ENCODE measurements at places on chromosomes 5 and 9.

GRCh38 chr5:156020647-156021046 is 306.3 kb upstream of the SGCD start:
- DNase-seq: no peak

DNA sequence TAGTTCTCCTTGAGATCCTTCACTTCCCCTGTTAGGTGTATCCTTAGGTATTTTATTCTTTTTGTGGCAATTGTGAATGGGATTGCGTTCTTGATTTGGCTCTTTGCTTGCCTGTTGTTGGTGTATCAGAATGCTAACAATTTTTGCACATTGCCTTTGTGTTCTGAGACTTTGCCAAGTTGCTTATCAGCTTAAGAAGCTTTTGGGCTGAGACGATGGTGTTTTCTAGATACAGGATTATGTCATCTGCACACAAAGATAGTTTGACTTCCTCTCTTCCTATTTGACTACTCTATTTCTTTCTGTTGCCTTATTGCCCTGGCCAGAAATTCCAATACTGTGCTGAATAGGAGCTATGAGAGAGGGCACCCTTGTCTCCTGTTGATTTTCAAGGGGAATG is 609.4 kb upstream of the COX7C start:
- no peak for DNase-seq

- no peak for DNase-seq
These were observed 80.6 kb downstream of the COL23A1 start for GRCh38 chr5:178509491-178510057.

- DNase-seq: no peak
These were observed 61.5 kb upstream of the RNU6ATAC start for GRCh38 chr9:134225816-134226215.

GRCh38 chr9:103355000-103355399 is 359.9 kb downstream of the CYLC2 start:
- DNase-seq: no peak

GRCh38 chr5:132667761-132668705 is 5.8 kb upstream of the IL4 start:
- DNase-seq: no peak

DNA sequence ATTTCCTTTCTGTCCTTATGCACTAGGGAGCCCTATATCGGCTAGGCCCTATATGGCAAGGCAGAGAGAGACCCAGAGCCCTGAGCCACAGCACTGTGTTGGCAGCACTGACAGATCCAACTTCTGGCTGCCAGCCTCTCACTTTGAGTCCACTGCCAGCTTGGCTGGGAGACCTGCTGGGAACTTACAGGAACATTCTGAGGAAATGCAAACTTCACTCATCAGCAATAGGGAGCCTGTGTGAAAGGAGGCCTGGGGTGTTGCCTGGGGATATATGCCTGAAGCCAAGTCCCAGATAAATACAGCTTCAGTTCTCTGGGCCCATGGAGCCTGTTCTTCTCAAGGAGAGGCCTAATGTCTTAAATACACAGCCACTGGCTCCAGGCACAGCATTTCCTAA is 78.0 kb downstream of the ADRB2 start:
- no peak for DNase-seq

GRCh38 chr5:5957737-5958136 is 420.6 kb downstream of the MED10 start:
- DNase-seq: no peak

- no peak for DNase-seq
These were observed 76.3 kb downstream of the MACROH2A1 start for GRCh38 chr5:135322744-135323143.

GRCh38 chr5:42270771-42271170 is 152.5 kb upstream of the GHR start:
- DNase-seq: no peak

DNA sequence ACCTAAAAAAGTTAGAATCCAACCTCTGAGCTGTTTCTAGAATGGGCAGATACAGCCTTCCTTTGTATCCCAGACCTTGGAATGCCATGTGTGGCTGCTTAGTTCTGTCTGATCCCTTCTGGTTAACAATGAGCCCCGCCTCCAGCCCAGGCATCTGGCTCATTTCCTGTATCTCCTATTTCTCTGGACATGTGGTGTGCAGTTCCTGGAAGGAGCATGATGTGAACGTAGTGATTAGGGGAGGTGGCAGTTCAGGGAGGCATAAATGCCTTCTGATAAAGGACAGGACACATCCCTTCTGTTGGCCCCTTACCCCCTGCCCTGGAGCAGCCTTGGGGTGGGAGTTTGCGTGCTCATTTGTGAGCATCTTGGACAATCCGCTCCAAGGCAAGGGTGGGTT is 243.0 kb downstream of the ZSWIM6 start:
- DNase-seq: no peak

GRCh38 chr9:99533421-99533820 is 288.3 kb upstream of the NR4A3 start:
- DNase-seq: no peak

- no peak for DNase-seq
These were observed 200.8 kb downstream of the PLK2 start for GRCh38 chr5:58258984-58259684.

DNA sequence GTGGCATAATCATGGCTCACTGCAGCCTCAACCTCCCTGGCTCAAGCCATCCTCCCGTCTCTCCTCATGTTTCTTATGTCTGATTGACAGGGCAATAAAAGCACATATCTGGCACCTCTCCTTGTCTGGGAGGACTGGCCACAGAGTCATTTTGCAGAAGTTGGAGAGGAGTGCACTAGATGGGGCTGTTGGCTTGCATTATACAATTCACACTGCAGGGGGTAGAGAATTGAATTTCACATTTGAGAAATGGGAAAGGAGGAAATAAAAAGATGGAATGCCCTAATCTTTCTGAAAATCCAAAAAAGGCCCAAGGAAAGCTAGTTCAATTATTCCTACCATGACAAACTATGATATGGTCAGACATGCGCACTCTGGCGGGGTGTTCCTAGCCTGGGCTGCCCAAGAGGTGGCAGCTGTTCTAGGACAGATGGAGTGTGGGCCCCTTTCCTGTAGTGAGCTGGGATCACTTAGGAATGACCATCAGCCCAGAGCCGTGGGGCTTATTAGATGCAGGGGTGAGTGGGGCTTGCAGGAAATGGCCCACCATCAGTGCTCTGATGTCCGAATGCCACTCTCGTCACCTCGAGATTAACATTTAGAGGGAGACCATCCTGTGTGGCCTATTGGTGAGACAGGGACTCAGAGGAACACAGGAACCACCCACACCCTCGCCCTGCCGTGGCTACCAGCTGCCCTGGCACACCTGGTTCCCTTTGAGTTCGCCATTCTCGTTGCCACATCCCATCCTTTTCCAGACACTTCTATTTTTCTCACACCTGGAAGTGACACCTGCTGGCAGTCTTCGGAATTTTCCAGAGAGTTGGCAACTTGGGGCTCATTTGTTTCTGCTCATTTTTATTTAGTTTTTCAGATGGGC is 21.8 kb upstream of the ANKRD18A start:
- no peak for DNase-seq

DNA sequence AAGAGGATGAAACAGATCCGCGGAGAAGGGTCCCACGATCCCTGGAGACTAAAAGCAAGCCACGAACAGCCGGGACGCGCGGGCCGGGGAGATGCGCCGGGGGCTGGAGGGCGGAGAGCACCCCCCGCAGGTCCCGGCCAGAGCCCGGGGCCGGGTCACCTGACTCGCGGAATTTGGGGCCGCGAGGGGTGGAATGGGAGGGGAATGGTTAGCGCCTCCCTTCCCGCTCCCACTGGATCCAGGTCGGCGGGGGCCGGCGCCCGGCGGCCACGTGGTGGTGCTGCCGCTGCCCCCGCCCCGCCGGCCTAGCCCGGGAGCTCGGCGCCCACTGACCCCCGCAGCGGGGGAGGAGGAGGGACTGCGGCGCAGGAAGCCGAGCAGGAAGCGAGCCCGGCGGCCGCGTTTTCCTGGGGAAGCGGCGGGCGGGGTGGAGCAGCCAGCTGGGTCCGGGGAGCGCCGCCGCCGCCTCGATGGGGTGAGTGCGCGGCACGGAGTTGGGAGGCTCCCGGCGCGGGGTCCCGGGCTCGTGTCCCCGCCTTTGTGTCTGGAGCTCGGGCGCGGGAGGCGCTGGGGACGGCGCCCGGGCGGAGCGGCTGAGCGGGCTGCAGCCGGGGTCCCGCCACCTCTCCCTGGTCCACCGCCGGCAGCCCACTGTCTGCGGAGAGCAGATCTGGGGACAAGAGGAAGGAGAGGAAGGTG is at the start of gene RAI14:
RAI14 (plus strand) TSS at position 328 of the 699 bp plus-strand sequence. CDS start 30,592 bp downstream, outside the sequence.
- DNase-seq: no peak

DNA sequence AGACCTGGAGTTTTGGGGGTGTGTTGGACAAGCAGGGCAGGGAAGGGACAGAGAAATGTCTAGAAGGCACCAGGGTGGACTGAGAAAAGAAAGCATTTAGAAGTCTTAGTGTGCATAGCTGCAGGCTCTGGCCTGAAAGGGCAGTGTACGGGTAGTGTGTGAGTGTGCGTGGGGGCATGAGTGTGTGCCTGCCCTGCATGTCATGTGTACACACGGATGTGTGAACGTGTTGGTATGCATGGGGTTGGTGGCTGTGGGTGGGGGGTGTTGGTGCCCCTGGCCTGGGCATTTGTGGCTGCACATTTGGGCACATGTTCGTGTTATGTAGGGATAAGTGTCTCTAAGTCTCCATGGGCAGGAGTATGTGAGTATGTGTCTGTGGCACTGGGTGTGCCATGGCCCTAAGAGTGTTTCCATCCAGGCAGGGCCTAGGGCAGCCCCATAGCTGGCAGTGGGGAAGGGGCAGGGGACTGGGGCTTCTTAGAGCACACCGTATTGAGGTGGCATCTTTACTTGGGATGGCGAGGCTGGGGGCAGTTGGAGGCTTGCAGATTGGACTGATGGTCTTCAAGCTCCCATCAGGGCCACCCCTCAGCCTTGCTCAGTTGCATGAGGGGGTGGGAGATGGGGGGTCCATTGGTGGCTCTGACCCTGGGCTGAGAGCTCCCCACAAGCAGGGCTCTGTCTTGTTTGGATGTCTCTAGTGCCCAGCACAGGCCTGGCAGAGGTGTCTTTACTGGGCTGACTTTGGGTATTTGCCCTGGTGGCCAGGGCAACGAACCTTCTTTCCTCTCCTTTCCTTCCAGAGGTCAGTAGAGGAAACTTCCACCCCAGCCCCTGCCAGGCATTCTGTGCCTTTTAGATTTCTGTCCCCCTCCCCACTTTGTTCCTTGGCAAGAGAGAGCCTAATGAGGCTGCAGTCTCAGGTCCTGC is 15.0 kb downstream of the PSD2 start:
- no peak for DNase-seq

DNA sequence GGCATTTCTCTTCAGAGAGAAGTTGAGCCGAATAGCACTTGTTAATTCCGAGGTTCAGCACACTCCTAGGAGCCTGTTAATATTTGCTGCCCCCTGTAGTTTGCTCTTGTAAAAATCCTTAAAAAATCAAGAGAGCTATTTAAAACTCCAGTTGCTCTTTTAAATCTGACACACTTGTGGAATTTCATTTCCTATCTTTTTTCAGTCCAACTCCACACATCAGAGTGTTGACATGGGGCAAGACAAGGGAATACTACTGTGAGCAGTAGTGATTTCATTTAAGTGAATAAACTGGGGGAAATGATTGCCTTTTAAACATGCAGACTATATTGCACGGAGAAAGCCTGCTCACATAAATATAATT is 1096.3 kb upstream of the DMAC1 start:
- no peak for DNase-seq

- no peak for DNase-seq
These were observed 23.0 kb upstream of the ECM2 start for GRCh38 chr9:92558612-92559374.

DNA sequence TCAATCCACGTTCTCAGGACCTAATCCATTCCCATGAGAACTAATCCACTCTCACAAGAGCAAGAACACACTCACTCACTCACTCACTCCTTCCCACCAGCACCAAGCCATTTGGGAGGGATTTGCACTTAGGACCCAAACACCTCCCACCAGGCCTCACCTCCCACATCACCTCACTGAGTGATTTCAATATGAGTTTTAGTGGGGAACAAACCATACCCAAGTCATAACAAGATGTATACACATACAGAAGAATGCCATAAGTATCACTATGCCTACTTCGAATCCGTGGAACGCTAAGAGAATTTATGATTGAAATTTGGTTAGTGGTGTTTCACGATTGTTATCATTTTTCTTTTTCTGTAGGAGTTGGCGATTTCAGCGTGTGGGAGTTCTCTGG is 29.3 kb upstream of the CTSL start:
- no peak for DNase-seq

GRCh38 chr9:81705578-81705977 is 16.2 kb upstream of the TLE1 start:
- no peak for DNase-seq

DNA sequence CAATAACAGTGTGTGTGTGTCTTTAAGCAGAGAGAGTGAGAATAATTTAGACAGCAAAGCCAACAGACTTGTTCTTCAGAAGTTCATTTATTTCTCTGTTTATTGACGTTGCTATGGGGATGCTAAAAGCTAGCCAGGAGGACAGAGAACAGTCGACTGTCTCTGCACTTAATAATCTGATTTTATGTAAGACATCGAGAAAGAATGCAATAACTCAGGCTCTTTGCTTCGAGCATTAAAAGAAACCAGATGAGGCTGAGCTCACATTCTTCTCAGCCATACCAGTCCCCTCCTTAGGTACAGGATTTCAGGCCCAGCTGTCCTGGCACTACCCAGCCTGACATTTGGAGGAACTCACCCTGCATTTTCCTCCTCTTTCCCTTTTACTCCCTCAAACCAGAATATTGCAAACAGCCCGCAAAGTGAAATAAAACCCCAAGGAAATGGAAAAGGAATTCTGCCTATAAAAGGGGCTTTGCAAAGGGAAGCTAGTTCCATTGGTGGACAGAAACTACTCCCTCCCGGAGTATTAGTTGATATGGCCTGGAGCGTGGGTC is 44.5 kb upstream of the DPYSL3 start:
- DNase-seq: no peak

DNA sequence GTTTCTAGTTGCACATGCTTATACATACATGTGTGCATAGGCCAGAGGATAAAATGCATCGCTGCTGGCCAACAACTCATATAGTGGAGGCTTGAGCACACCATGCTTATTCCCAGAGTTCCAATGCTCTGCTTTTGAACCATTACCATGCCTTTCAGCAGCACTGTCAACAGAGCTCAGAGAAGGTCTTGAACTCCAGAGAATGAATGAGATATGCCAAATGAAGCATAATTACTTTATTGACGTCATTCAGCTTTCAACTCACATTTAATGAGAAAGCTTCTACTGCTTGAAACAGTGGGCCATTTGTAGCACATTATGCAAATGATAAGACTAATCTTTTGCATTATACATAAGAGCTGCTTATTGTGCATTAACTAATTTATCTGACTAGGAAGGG is 765.3 kb upstream of the GRAMD2B start:
- no peak for DNase-seq

DNA sequence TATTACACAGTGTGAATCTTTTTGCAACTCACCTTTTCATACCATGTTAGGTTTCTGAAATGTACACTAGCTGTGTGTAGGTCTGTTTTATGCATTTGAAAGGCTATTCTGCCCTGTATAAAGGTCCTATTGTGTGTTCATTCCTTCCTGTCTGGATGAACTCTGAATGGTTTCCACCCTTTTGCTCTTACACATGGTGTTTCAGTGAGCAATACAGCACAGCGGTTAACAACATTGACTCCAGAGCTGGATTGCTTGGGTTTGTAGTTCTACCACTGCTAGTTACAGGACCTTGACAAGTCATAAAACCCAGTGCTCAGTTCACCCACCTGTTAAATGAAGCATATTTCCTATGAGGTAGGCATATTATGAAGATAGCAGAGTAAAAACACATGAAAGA is 331.6 kb downstream of the ADGRV1 start:
- no peak for DNase-seq

GRCh38 chr5:39424736-39425637 is at the start of gene DAB2:
Gene DAB2 (minus strand): TSS chr5:39424980. CDS start chr5:39394320, 30,660 bp downstream.
- no peak for DNase-seq

All from NK-92 treated with Interleukin-12 subunit alpha and Interleukin-12 subunit beta, amount 100 ng/mL, for 24 hours (cell line).